Spinal cord (tissue), 10 donors: ENCODE measurements at places on chromosomes 1 and 21. TPM values are rescaled to one million over a fixed set of nuclear protein-coding genes. Genes with fewer than 3 reads are reported as not detected.
A peak's percentile ranks its signal among the peaks of the same experiment; 100 is the strongest.

The PROK1 gene
- total RNA-seq: 0.30 TPM

The ST6GALNAC3 gene
- 64.0 TPM for total RNA-seq

The DCDC2B gene
- 0.28 TPM for total RNA-seq

The NR5A2 gene
- 2.8 TPM for total RNA-seq

The GLMN gene
- 25.8 TPM for total RNA-seq

The LRRC71 gene
- 4.5 TPM for total RNA-seq

The PPM1J gene
- 2.2 TPM for total RNA-seq

The AQP10 gene
- 0.30 TPM for total RNA-seq

The COL16A1 gene
- 166 TPM for total RNA-seq

DNA sequence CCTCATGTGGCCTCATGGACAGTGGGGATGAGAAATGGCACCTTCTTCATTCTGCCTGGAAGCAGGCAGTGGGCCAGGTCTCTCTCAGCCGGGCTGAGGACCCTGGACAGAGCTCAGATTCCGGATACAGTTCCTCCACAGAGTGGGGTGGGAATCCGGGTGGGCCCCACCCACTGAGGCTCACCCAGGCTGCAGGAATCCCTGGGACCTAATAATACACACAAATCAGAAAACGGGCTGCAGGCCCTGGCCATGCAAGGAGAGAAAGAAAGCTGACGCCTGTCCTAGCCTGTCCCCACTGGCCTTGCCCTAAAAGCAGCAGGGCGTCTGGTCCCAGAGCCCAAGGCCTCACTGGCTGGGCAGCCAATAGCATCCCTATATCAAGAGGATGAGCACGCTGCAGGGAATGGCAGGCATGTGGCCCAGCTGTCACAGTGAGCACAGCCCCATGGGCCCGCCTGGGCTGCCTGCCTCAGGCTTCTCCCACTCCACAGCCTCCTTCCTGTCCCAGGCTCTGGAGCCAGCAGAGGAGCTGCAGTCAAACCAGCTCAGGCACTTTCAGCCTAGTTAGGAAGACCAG lies 25.3 kb downstream of the ACTA1 start:
- DNase-seq: no peak

- no peak for DNase-seq
Observed at GRCh38 chr21:42534421-42535378, 21.0 kb downstream of the SLC37A1 start.

DNA sequence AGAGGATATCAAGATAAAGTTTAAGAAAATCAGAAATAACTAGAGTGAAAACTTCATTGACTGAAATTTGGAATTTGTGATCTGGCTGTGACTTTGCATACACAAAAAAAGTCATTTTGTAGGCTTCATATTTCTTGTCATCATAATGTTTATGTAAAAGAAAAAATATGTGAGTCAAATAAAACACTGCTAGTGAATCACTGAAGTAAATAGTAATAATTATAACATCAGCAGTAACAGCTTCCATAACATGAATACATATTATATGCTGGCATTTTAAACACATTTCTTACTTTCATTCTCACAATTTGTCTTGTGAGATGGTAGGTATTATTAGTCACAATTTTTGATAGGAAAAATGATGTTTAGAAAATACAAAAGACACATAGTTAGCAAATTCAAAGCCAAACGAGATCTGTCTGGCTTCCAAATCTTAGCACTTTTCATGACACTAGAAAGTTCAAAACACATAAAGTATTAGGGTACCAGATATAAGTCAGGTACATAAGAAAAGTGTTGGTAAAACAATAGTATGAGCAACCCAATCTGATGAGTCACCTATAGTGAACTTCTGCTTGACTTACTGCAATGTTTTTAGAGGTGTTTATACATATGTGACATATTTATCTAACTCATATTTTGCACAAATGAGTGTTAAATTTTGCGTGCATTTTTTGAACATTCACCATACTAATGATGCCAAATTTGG lies 241.0 kb upstream of the SNX7 start:
- DNase-seq: no peak

DNA sequence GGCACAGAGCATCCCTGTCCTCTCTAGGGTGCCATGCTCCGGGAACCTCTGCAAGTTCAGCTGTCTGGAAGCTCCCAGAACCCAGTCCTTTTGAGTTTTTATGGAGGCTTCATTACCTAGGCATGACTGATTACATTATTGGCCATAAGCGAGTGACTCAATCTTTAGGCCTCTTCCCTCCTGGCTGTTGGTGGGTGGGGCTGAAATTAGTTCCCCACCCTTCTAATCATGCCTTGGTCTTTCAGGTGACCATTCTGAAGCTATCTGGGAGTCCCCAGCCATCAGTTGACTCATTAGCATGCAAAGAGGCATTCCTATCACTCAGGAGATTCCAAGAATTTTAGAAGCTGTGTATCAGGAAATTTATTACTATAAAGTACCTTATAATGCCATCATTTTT lies 46.6 kb downstream of the WLS start:
- DNase-seq: no peak

- DNase-seq: no peak
Observed at GRCh38 chr1:40932006-40932405, 47.5 kb upstream of the CTPS1 start.

- no peak for DNase-seq
Observed at GRCh38 chr1:74485622-74486021, 26.8 kb downstream of the LRRC53 start.

GRCh38 chr21:43021191-43021590 lies 46.8 kb downstream of the PKNOX1 start:
- no peak for DNase-seq

GRCh38 chr21:35219291-35219690 lies 170.2 kb upstream of the RUNX1 start:
- DNase-seq: no peak

DNA sequence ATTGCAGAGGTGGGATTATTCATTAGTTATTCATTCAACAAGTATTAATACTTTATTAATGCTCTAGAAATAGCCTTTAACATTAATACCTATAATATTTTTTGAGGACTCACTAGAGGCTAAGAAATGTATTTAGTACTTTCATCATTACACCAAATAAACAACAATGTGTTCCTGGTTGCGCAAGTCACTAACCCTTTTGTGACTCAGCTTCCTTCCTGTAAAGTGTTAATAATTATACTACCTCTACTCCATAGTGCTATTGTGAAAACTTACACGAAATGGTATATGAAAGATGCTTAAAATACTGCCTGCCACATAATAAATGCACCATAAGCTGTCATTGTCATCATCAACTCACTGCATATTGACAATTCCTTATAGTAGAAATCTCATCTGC lies 431.0 kb downstream of the DPYD start:
- DNase-seq: no peak

GRCh38 chr1:10549904-10550664 lies 75.3 kb downstream of the PEX14 start:
- DNase-seq: no peak

- DNase-seq: no peak
Observed at GRCh38 chr1:189597083-189597482, 880.6 kb downstream of the BRINP3 start.

- no peak for DNase-seq
Observed at GRCh38 chr1:40922969-40923368, 56.5 kb upstream of the CTPS1 start.

GRCh38 chr1:183339556-183340167 lies 78.5 kb downstream of the NMNAT2 start:
- no peak for DNase-seq

GRCh38 chr1:111769517-111770146 lies 13.9 kb downstream of the DDX20 start:
- DNase-seq: peak; percentile 52

DNA sequence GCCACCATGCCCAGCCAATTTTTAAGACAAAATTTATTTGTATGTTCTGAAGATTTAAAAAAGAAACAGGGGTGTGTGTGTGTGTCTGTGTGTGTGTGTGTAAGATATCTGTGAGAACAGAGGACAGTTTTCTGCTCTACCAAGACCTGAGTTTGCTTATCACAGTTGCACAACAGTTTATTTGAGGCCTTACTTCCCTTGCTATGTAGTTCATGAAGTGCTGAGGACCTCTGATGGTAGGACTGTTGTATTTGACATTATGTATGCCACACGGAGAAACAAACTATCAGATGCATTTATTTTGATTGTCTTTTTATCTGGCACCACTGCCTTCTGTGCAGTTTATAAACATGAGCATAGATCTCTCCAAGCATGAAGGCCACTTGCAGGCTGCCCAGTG lies 355.2 kb downstream of the PBX1 start:
- peak; percentile 62 for DNase-seq
